H7 (cell line): ENCODE measurements at places on chromosomes 1 and 21. TPM values are rescaled to one million over a fixed set of nuclear protein-coding genes. Genes with fewer than 3 reads are reported as not detected.

- DNase-seq = no peak
Observed at GRCh38 chr1:9169601-9170137, 40.8 kb upstream of the GPR157 start.

Gene LCE1A
- not detected in 2 replicates for total RNA-seq

DNA sequence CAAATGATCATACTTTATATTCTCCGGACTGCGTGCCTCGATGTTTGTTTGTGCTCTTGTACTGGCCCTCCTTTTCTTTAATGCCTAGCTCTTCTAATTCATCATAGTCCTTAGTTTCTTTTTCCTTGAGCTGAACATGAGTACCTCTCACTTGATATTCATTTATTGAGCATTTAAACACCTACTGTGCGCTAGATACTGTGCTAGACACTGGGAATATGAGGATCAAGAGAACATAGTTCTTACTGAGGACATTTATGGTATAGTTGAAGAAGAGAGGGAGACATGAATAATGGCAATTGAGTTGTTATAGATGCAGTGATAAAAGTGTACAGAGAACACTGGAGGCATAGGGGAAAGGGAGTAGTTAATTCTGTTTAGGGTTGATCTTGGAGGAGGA lies 22.0 kb downstream of the SUCO start:
- DNase-seq = no peak

DNA sequence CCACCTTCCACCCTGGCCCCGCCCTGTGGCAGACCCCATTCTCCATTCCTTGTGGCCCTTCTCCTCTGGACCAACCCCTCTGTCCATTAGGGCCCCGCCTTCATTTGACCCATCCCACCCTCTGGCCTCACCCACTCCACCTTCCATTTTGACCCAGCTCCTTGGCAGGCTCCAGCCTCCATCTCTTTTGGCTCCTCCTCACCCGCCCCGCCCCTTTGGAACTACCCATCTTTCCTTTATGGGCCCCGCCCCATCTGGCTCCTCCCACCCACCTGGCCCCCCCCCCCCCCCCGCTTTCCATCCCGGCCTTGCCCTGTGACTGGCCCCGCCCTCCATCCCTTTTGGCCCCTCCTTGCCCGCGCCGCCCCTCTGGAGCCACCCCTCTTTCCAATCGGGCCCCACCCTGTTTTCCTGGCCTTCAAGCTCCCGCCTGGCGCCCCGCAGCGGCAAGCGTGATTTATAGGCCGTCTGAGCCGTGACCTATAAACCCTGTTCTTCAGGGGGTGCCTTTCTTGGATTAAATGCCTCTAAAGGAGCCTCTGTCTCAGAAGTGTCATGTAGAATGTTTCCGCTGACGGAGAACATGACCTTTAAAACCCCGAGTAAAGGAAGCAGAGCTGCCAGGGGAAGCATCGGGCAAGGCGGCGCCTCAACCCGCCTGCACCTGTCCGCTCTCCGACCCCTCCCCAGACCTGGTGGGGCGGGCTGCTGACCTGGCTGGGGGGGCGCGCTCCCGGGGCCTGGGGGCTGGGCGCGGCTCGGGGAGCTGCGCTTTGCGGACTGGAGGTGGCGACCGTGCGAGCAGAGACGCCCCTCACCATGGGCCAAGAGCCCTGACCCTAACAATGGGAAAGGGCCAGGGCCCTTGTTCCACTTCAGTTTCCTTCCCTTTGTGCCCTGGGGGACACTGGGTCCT lies 178.0 kb downstream of the CAMTA1 start:
- peak; percentile 99 for DNase-seq

DNA sequence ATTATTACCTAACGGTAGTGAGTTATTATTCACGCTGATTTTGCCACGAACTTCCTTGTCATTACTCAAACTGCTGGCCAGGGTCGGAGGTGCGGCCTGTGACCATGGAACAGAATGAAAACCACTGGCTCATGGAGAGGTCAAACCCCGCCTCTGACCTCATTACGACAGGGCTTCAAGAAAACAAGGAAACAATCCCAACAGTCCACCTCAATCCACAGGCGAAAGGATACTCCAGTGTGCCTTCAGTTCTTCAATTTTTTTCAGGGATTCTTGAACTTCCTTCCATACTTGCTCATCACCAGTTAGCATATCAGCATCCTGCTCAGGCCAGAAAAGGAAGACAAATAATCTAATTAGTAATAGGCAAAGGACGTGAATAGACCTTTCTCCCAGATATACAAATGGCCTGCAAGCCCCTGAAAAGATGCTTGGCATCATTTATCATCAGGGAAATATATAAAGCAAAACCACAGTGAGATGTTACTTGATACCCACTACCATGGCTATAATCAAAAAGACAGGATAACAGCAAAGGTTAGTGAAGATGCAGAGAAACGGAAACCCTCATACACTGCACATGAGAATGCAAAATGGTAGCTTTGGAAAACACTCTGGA lies 643.4 kb downstream of the SMYD3 start:
- no peak for DNase-seq

Gene ZYG11B
- total RNA-seq = 31.6 and 45.2 TPM in 2 replicates

- no peak for DNase-seq
Observed at GRCh38 chr1:93000751-93001175, 39.5 kb upstream of the DIPK1A start.

- no peak for DNase-seq
Observed at GRCh38 chr21:41509733-41510132, 1.8 kb upstream of the TMPRSS2 start.

- no peak for DNase-seq
Observed at GRCh38 chr1:166272155-166272554, 105.4 kb upstream of the FAM78B start.

Gene WLS
- 8.3 and 9.5 TPM in 2 replicates for total RNA-seq

Gene REG4
- not detected in 2 replicates for total RNA-seq

Gene FCGR3A
- total RNA-seq = not detected in 2 replicates

- peak; percentile 22 for DNase-seq
Observed at GRCh38 chr1:163467289-163467688, 145.5 kb downstream of the NUF2 start.

- no peak for DNase-seq
Observed at GRCh38 chr1:203367057-203367456, 16.1 kb upstream of the FMOD start.

DNA sequence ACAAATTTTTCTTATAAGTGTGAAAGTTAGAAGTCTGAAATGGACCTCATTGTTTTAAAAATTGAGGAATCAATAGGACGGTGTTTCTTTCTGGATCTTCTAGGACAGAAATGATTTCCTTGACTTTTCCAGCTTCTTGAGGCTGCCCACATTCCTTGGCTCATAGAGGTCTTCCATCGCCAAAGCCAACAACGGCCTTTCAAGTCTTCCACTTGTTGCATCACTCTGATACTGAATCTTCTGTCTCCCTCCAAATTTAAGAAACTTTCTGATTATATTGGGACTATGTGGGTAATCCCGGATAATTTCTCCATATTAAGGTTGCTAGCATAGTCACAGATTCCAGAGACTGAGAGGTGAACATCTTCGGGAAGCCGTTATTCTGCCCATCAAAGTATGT lies 595.4 kb upstream of the ADAMTS5 start:
- DNase-seq = no peak

- no peak for DNase-seq
Observed at GRCh38 chr1:157302724-157303123, 164.5 kb upstream of the ETV3 start.

DNA sequence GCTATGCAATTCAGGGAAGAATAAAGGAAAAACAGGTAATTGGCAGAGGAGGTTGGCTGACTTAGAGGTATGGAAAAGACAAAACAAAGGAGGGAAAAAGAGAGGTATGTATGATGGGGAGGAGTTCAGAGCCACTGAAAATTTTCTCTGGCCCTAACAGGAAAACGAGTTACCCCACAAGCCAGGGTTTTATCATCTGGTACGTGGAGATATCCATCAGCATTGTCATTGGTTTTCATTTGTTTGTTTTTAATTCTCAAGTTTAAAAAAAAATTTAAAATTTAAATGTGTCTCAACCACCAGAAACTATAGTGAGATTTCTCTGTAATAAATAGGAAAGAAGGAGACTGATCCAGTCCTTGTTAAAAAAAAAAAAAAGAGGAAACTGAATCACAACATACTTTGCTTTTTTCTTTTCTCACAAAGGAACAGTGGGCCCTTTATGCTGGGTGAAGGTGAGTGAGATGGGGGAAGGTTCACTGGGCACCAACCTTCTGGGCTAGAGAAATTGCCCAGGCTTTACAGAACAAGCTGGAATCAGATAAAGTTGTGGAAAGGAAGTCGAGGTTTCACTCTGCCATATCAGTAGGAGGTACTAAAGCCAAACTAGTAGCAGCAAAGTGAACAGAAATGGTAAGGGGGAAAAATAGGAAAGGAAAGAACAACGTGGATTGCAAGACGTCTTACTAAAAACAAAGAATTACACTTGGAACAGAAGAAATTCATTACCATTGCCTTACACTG lies 2.7 kb downstream of the IFNAR2 start:
- DNase-seq = no peak

DNA sequence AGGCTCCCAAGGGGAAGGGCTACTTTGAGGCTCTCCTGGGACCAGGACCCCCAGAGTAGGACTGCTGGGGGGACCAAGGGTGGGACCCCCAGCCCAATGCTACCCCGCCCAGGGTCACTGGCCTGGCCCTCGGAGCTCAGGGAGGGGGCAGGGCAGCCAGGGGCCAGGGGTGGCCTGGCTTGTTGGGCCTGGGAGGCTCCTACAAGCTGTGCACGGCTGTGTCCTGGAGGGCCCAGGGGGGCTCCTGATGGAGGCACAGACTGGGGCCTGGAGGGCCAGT lies 2.2 kb downstream of the HES4 start:
- peak; percentile 76 for DNase-seq

GRCh38 chr1:101733340-101733739 lies 263.4 kb downstream of the OLFM3 start:
- DNase-seq = no peak

GRCh38 chr1:217776693-217777092 lies 145.5 kb downstream of the SPATA17 start:
- DNase-seq = no peak

DNA sequence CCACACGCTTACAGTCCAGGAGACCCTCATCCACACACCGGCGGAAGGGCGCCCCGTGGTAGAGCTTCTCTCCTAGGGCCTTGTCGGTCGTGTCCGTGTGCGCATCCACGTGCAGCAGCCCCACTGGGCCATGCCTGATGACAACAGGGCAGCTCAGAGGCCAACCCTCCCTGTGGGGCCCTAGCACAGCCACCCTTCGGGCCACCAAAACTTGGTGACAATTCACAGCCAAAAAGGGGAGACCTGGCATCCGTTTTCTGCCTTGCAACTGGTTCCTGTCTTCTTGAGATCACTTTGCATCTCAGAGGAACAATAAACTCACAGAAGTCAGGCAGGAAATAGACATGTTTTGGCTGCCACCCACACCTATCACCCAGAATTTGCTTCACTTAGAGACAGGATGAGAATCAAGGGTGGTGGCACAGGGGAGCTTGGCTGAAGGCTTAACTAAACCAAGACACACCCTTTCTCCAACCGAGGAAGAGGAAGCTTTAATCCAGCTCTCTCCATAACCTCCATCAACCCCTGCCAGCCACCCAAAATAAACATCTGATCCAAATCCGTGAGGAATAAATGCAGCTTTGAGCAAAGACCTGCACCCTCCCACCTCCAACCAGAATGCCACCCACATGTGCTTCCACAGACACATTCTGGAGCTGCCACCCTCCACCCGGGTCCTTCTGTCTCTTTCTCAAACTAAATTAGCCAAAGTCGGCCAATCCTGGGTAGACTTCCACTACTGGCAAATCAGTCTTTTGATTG lies 5.7 kb downstream of the AGMAT start:
- DNase-seq = peak; percentile 25

Gene SSBP3
- 98.0 and 109 TPM in 2 replicates for total RNA-seq

GRCh38 chr21:44381874-44382273 lies 28.5 kb downstream of the TRPM2 start:
- DNase-seq = no peak

Gene FMO4
- total RNA-seq = 1.7 and 2.6 TPM in 2 replicates

Gene ALG14
- total RNA-seq = 0.67 and 0.73 TPM in 2 replicates

GRCh38 chr1:243745356-243745755 lies 104.7 kb downstream of the AKT3 start:
- no peak for DNase-seq
